Endothelial cell (in vitro differentiated cells): ENCODE measurements at places on chromosomes 4 and X. TPM values are rescaled to one million over a fixed set of nuclear protein-coding genes. Genes with fewer than 3 reads are reported as not detected.

GRCh38 chrX:56812515-56813105, 83.6 kb downstream of the NBDY start:
- DNase-seq = no peak
- H3K27ac ChIP-seq = peak overlapping the region; percentile 50
- H3K36me3 ChIP-seq = peaks cover 3% of the 10 kb centered on the region
- no peaks in the 10 kb centered on the region for H3K27me3 ChIP-seq
- peaks cover 14% of the 10 kb centered on the region for H3K4me1 ChIP-seq
- no peak overlapping the region for H3K4me3 ChIP-seq

DNA sequence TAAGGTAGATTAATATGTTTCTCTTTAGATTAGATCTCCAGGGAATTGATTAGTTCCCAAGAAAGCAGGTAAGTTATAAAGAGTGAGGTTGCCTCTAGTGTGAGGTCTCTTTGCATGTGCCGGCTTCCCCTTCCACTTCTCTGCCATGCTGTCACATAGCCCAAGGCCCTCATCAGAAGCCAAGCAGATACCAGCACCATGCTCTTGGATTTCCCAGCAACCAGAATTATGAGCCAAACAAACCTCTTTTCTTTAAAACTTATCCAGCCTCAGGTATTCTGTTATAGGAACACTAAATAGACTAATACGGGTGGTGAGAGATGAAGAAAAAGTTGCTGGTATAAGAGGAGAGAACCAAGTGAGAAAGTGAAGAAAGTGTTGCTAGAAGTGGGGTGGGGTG, 15.1 kb downstream of the ANKRD50 start:
- no peak overlapping the region for H3K27ac ChIP-seq
- H3K4me3 ChIP-seq = peak overlapping the region; percentile 2
- H3K27me3 ChIP-seq = no peaks in the 10 kb centered on the region

CTSO gene
- total RNA-seq = 3.5 TPM

PLP1 gene
- 9.6 TPM for total RNA-seq

SLC30A9 gene
- 53.6 TPM for total RNA-seq

RPL34 gene
- total RNA-seq = 1,233 TPM
